Right kidney (tissue), 9 donors: ENCODE measurements at places on chromosomes 16 and 17.

DNA sequence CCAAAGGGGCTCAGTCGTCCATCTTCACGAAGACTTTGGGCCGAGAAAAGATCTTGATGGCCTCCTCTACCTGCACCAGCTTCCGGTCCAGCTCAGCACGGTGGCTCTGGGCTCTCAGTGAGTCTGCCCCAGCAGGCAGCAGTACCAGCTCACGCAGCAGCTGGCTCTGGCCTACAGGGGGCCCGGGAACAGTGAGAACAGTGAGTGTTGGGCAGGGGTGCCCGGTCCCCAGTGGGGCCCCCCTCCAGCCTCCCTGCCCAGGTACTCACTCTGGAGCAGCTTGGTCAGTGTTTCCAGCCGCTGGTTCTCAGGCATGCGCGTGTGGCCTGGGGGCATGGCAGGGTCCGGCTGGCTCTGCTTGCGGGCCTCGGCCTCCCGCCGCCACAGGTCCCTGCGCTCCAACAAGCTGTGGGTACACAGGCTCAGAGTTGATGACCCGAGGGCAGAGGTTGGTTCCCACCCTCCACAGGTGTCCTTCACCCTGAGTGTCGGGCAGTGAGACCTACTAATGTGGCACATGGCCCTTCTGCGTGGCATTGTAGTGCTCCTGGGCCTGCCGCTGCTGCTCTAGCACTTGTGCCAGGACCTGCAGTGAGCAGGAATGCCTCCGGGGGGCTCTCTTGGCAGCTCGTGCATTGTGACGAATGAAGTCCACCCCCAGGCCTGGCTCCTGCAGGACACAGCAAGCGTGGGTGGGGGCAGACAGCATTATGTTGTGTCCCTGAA lies 2.6 kb downstream of the PARD6A start:
- no peak for DNase-seq

DNA sequence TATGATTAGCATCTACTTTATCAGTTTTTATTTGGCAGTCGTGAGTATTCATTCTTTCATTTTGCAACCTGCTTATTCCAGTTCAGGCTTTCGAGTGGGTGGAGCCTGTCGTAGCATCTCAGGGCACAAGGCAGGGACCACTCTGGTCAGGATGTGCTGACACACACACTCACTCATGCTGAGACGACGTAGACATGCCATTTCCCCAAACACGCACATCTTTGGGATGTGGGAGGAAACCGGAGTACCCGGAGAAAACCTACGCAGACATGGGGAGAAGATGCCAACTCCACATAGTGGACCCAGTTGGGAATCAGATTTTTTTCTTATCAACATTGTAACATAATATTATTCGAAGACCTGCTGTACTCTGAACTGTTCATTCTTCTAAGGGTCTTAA lies 756.5 kb upstream of the RBFOX1 start:
- peak; percentile 2 for DNase-seq

- DNase-seq: no peak
Measured at GRCh38 chr17:39114723-39115122, 36.7 kb downstream of the PLXDC1 start.

DNA sequence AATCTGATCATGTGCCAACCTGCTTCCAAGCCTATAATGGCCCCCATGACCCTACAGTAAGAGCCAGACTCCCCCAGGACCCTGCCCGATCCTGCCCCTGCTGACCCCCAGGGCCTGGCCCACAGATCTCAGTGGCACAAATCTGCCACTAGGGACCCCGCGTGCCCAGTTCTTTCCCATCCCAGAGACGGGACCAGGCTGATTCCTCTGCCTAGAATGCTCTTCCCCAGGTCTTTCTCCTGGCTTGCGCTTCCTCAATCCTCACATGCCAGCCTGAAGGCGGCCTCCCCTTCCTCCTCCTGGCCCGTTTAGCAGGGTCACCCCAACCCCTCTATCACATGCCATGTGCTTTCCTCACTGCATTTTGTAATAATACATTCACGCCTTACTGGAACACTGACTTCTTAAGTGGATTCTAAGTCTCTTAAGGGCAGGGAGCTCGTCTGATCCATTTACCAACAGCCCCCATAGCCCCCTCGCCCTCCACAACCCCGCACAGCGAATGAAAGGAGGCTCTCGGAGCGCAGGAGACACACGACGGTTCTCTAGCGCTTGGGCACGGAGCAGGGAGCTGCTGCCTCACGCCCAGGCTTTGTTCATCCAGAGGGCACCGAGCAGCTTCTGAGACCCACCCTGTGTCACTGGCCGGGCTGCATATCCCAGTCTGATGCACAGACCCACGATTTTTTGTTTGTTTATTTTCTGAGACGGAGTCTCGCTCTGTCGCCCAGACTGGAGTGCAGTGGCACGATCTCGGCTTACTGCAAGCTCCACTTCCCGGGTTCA lies 1.2 kb downstream of the TRIM65 start:
- DNase-seq: peak; percentile 41

DNA sequence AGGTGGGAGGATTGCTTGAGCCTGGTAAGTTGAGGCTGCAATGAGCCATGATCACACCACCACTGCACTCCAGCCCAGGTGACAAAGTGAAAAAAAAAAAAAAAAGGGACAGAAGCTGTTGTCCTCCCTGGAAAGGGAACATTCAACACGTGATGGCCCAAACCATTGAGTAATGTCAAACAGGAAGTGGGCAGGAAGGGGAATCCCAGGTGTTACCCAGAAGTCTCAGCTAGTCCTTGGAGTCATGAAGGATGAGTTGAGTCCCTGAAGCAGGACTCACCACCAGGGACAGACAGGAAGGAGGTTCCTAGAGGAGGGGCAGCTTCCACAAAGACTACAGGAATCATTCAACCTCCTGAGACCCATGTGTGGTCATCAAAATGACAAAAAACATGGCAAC lies 19.8 kb upstream of the CMIP start:
- no peak for DNase-seq

- peak; percentile 94 for DNase-seq
Measured at GRCh38 chr16:67150833-67151396, at the start of gene B3GNT9. B3GNT9 (minus strand) TSS chr16:67150998; CDS start chr16:67150485, 513 bp downstream.

GRCh38 chr17:47896672-47897490 lies 845 bp downstream of the SP2 start:
- no peak for DNase-seq

- DNase-seq: no peak
Measured at GRCh38 chr16:80317599-80318037, 223.2 kb upstream of the DYNLRB2 start.

GRCh38 chr16:1614456-1615102 lies 2.4 kb downstream of the CRAMP1 start:
- peak; percentile 66 for DNase-seq

DNA sequence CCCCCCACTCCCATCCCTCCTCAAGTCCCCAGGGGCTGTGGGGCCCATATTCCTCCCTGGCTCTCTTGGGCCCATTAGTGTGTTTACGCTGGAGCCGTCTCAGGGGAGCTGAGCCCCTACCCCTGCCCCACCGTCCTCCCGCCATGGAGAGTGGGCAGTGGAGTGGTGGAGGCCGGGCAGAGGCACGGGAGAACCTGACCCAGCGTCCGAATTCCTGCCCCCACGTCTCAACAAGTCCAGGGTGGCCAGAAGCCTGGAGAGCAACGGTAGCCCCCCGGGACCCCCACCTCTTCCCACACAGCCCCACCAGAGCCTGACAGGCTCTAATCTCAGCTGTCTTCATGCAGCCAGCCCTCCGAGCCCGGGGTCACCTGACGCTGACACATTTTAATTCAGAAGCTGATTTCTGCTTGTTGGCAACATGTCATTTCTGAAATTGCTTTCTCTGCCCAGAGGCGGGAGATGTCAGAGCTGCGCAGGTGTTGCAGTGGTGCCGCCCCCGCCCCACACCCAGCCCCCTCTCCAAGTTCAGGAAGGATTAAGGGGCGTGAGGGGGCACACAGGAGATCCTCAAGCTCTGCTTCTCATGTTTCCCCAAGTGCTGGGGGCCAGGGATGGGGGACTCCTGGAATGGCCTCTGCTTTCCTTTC lies 32.6 kb downstream of the WNT9B start:
- DNase-seq: no peak

DNA sequence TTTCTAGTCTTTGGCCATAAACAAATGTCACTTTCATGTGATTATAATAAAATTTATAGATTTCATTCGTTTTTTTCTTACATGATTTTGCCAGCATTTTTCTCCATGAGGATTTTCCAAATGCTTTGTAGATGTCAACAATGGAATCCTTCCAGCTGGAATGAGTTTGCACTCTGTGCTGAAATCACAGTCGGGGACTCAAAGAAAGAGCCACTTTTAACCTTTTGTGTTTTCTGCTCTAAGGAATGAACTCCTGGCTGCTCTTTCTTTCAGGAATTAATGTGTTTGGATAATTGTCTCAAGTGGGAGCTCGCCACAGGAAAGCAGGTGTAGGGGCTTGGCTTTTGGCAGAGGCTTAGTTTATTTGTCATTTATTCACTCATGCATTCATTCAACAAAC lies 372.3 kb upstream of the SALL1 start:
- no peak for DNase-seq

DNA sequence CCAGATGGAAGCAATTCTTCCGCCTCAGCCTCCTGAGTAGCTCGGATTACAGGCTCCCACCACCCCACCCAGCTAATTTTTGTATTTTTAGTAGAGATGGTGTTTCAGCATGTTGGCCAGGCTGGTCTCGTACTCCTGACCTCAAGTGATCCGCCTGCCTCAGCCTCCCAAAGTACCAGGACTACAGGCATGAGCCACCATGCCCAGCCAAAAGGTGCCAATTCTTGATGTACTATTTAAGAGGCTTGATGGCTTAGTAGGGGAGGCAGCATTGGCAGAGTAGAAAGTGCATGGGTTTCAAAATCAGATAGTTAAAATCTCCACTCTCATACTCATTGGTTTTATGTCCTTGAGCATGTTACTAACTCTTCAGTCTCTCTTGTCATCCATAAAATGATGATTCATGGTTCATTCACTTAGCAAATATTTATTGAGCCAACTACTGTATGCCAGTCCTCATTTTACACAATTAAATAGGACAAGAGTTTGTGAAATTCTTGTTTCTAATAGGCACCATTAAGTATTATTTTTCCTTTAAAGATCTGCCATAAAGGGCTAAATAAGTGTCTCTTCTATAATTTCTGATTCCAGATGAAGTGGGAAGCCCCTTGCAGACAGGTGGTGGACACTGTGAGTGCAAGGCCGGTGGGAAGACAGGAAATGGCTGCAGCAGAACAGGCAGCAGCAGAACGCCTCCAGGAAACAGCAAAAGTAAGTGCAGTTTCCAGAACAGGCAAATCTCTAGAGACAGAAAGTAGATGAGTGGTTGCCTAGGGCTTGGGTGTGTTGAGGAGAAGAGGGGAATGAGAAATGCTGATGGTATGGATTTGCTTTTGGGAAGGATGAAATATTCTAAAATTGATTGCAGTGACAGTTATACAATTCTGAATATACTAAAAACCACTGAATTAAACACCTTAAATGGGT lies 8.2 kb upstream of the RPL27 start:
- no peak for DNase-seq

DNA sequence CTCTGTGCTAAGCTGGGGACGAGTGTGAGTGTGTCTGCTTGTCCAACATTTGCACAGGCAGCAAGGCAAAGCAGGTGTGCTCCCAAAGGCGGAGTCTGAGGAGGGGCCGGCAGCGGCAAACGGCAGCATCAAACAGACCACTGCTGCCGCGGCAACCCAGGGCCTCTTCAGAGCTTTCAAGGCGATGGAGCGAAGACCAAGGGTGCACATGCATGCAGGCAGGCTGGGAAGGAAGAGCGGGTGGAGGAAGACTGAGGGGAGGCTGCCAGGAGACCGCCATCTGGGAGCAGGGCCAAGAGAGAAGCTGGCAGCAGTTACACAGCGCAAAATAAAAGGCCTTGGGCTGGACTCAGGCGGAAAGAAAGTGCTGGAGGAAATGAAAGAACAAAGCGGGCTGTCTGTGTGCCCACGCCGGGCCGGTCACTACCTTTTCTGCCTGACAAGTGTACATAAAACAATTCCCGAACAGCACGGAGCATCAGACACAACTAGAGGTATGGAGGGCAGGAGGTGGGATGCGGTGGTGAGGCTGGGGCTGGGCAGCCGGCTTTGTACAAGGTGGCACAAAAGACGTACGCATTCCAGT lies 8.5 kb downstream of the TIMM22 start:
- DNase-seq: no peak

GRCh38 chr16:75011634-75012307 lies 12.9 kb downstream of the ZNRF1 start:
- DNase-seq: no peak

DNA sequence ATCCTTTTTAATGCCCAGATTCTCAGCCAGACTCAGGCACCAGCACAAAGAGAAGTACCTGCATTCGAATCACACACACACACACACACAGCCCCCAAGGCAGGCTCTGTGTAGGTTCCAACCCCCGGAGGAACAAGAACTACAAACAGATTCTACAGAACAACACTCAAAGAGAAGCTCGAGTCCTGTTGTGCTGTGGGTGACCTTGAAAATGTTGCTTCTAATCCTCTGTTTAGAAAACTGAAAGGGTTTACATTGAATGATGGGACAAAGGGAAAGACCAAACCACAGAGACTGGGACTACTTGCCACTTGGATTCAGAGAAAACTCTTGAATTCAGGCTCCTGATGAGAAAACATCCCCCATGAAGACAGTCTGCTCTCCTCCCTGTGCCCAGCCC lies 568.8 kb upstream of the C16orf82 start:
- DNase-seq: no peak

- DNase-seq: peak; percentile 54
Measured at GRCh38 chr17:28547623-28548416, 4.6 kb downstream of the UNC119 start.

DNA sequence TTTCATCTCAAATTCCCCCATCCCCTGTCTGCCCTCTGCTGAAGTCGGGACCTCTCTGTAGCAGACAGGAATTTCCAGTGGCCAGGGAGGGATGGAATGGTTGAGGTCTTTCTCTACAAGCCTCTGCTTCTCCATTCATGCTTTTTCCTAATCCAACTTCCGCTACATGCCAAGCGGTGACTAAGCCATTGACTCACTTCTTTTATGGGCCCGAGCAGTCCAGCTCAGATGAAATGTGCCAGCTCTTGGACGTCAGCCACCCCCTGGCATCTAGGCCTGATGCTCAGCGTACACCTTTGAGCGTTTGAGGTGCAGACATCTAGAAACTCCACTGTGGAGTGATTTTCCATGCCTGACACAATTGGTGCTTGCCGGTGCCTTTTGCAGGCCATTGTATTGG lies 40.7 kb upstream of the GPR139 start:
- DNase-seq: no peak

DNA sequence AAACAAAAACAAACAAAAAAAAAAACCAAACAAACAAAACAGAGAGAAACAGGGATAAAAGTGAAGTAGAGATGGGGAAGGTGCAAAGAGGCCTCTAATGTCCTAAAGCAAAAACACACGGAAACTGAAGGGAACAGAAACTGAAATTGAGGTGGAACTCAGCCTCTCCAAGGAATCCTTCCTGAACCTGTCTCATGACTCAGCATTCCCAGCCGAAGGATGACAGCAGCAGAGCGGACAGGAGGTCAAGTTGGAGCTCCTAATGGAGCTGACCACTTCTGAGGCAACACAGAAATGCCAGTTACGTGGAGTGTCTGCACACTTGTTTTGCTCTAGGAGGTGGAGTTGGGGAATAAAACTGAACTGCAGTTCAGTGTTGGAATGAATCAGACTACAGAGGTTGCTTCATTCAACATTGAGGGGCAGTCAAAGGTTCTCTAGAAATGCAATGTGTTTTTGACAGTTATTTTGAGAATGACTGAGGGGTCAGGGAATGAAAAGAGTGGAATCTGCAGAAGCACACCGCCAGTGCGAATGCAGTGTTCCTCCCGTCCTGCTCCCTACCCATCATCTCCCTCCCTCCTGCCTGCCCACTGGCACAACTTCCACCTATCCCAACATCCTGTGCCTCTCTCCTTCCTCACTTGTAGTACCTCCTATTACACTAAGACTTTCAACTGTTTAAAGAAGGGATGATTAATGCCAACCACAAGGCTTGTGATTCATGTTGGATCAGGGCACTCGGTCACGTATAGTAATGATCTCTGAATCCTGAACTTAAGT lies 6.3 kb downstream of the UBE2O start:
- DNase-seq: no peak
